Epithelial cell of alveolus of lung (primary cell): ENCODE measurements at places on chromosomes 2 and 18. TPM values are rescaled to one million over a fixed set of nuclear protein-coding genes. Genes with fewer than 3 reads are reported as not detected.

TRABD2A gene
- total RNA-seq = 5.3 and 16.3 TPM in 2 replicates

CDH7 gene
- total RNA-seq = not detected in 2 replicates

PNKD gene
- 47.8 and 51.8 TPM in 2 replicates for total RNA-seq

TDRD15 gene
- not detected in 2 replicates for total RNA-seq

TOGARAM2 gene
- total RNA-seq = 0.13 TPM in 1 of 2 replicates, not detected in the other

PSMA8 gene
- not detected in 2 replicates for total RNA-seq

CHRNG gene
- total RNA-seq = 3.3 TPM in 1 of 2 replicates, not detected in the other

TUBA4B gene
- not detected in 2 replicates for total RNA-seq

ALPI gene
- not detected in 2 replicates for total RNA-seq

DUSP2 gene
- total RNA-seq = 0.40 and 2.6 TPM in 2 replicates

TEX44 gene
- total RNA-seq = not detected in 2 replicates

NYAP2 gene
- total RNA-seq = under 0.01 TPM in 1 of 2 replicates, not detected in the other

AKAIN1 gene
- total RNA-seq = not detected in 2 replicates

WNT6 gene
- total RNA-seq = not detected in 2 replicates

TM4SF20 gene
- total RNA-seq = not detected in 2 replicates

ERLEC1 gene
- 46.0 and 79.6 TPM in 2 replicates for total RNA-seq

VAPA gene
- 171 and 242 TPM in 2 replicates for total RNA-seq

NOSTRIN gene
- 0.26 TPM in 1 of 2 replicates, not detected in the other for total RNA-seq

SP5 gene
- total RNA-seq = not detected in 2 replicates

EGR4 gene
- not detected in 2 replicates for total RNA-seq

DPYSL5 gene
- not detected in 2 replicates for total RNA-seq

GPR39 gene
- total RNA-seq = 9.1 TPM in 1 of 2 replicates, not detected in the other

CRACDL gene
- 0.13 and 0.24 TPM in 2 replicates for total RNA-seq

SNORC gene
- total RNA-seq = 0.26 and 6.8 TPM in 2 replicates

GPR55 gene
- total RNA-seq = not detected in 2 replicates

NCKAP5 gene
- 1.9 and 2.2 TPM in 2 replicates for total RNA-seq

LCT gene
- total RNA-seq = under 0.01 and 0.08 TPM in 2 replicates

DSG4 gene
- not detected in 2 replicates for total RNA-seq

SERPINB3 gene
- under 0.01 TPM in 1 of 2 replicates, not detected in the other for total RNA-seq

CRYGD gene
- total RNA-seq = not detected in 2 replicates

PLCD4 gene
- total RNA-seq = 0.13 and 9.3 TPM in 2 replicates

SIX3 gene
- not detected in 2 replicates for total RNA-seq

NT5C1B gene
- total RNA-seq = not detected in 2 replicates

IL36RN gene
- not detected in 2 replicates for total RNA-seq

PHLPP1 gene
- 5.6 and 6.7 TPM in 2 replicates for total RNA-seq

NPHP1 gene
- 2.6 and 2.8 TPM in 2 replicates for total RNA-seq

MRPS9 gene
- 13.7 and 18.1 TPM in 2 replicates for total RNA-seq

LYG2 gene
- total RNA-seq = not detected in 2 replicates

RNF144A gene
- 5.0 and 6.0 TPM in 2 replicates for total RNA-seq

TEKT4 gene
- not detected in 2 replicates for total RNA-seq

SERPINB13 gene
- not detected in 2 replicates for total RNA-seq

SIX2 gene
- 0.13 and 0.72 TPM in 2 replicates for total RNA-seq

LOXHD1 gene
- total RNA-seq = not detected in 2 replicates

PROKR1 gene
- 0.08 and 0.13 TPM in 2 replicates for total RNA-seq

TBR1 gene
- under 0.01 and 0.32 TPM in 2 replicates for total RNA-seq

ATIC gene
- total RNA-seq = 54.9 and 57.2 TPM in 2 replicates

CAMKMT gene
- 1.4 and 2.7 TPM in 2 replicates for total RNA-seq

C2orf80 gene
- not detected in 2 replicates for total RNA-seq

SH3RF3 gene
- total RNA-seq = 21.8 and 24.6 TPM in 2 replicates
